RWPE2 (cell line): ENCODE measurements at places on chromosomes 2 and 18.

DNA sequence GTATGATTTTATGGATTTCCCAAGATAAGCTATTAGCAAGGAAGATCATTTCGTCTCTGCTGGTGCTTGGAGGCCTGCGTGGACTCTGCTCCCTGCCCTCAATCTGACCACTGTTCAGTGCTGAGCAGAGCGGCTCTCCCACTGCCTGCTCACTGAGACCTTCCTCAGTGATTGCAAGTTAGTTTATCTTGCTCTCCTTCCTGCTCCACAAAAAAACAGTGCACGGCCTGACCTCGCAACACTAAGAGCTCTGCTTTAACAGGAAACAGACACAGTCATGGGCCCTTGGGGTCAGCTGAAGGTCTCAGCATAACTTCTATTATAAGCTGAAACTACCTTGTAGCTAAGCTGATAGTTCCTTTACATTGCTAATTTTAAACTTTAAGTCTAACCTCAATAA lies 53.1 kb downstream of the PRELID3A start:
- H3K4me3 ChIP-seq: no peak overlapping the region
- H3K27me3 ChIP-seq: no peaks in the 10 kb centered on the region
- H3K4me1 ChIP-seq: no peaks in the 10 kb centered on the region
- DNase-seq: no peak

GRCh38 chr2:194674043-194674442 lies 983.0 kb upstream of the SLC39A10 start:
- H3K4me3 ChIP-seq: no peak overlapping the region
- H3K27me3 ChIP-seq: no peaks in the 10 kb centered on the region
- DNase-seq: no peak

GRCh38 chr2:129174143-129174542 lies 805.3 kb upstream of the RAB6C start:
- H3K4me3 ChIP-seq: no peak overlapping the region
- DNase-seq: no peak
- H3K4me1 ChIP-seq: no peaks in the 10 kb centered on the region
- no peaks in the 10 kb centered on the region for H3K27me3 ChIP-seq

DNA sequence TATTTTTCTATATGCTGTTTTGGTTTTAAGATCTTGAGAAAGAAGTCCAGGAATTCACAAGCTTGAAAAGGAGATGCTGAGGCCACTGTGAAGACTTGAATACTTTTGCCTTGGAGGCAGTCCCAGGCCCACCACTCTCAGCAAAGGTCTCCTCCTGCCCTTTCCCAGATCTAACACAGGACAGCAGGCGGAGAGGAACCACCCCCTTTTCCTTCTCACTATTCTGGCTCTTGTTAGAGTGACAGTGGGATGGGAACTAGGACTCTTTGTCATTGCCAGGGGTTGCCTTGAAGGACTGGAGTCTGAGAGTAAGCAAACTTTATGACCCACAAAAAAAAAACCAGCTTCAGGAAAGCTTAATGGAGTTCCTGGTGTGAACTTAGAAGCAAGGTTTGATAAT lies 54.7 kb downstream of the E2F6 start:
- no peak overlapping the region for H3K4me3 ChIP-seq
- H3K4me1 ChIP-seq: no peaks in the 10 kb centered on the region
- no peaks in the 10 kb centered on the region for H3K27me3 ChIP-seq
- no peak overlapping the region for H3K27ac ChIP-seq
- no peaks in the 10 kb centered on the region for H3K36me3 ChIP-seq

GRCh38 chr2:156332284-156332533 lies 312 bp downstream of the NR4A2 start:
- no peak for DNase-seq
- H3K27me3 ChIP-seq: no peaks in the 10 kb centered on the region
- H3K4me3 ChIP-seq: peak overlapping the region; percentile 75
- H3K27ac ChIP-seq: peak overlapping the region; percentile 79
- no peaks in the 10 kb centered on the region for H3K36me3 ChIP-seq

DNA sequence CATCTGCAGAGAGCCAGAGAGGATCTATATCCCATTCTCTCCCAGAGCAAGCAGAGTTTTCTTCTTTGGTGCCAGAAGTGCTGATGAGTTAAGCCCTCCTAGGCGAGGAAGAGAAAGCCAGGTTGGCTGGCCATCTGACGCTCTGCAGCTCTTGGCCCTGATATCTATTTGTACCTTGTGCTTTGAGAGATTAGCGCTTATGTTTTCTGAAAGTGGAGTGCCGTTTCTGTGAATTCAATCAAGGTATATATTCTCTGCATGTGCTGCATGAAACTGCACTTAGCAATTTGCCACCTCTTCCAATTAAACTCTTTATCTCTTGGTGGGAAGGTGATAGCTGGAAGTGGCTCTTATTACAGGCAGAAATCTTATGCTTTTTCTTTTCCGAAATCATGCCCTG lies 177.5 kb downstream of the LPIN1 start:
- no peak overlapping the region for H3K27ac ChIP-seq
- H3K4me1 ChIP-seq: no peaks in the 10 kb centered on the region
- H3K27me3 ChIP-seq: no peaks in the 10 kb centered on the region
- DNase-seq: no peak
- H3K4me3 ChIP-seq: no peak overlapping the region
- no peaks in the 10 kb centered on the region for H3K36me3 ChIP-seq

GRCh38 chr2:203870481-203870880 lies 2.9 kb downstream of the CTLA4 start:
- no peaks in the 10 kb centered on the region for H3K4me1 ChIP-seq
- peaks cover 6% of the 10 kb centered on the region for H3K27me3 ChIP-seq
- no peak overlapping the region for H3K4me3 ChIP-seq
- H3K27ac ChIP-seq: no peak overlapping the region
- H3K36me3 ChIP-seq: no peaks in the 10 kb centered on the region

- no peaks in the 10 kb centered on the region for H3K27me3 ChIP-seq
- no peak overlapping the region for H3K27ac ChIP-seq
- DNase-seq: no peak
- no peak overlapping the region for H3K4me3 ChIP-seq
- H3K36me3 ChIP-seq: 0 out of 2 replicates have a peak, but pooled peaks cover 3% of the 10 kb centered on the region
Observed at GRCh38 chr2:171878481-171878993, 15.5 kb downstream of the SLC25A12 start.

DNA sequence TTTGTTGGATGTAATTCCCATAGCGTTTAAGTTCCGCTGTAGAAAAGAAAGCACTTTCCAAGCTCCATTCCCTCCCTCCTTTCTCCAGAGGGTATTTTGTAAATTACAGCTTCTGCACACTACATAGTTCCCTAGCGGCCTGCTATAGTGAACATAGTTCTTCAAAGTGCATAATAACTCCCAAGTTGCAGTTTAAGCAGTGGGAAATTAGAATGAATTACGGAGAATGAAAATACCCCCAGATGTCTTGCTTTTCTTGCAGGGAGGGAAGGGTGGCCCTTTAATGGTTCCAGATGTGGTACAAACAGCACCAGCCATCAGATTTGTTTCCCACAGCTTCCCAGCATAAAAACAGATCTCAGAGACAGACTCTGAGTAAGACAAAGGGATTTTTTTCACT lies 893.9 kb downstream of the SUCLG1 start:
- H3K36me3 ChIP-seq: no peaks in the 10 kb centered on the region; the same call in 1 of the 2 replicates
- no peak for DNase-seq
- H3K4me1 ChIP-seq: no peaks in the 10 kb centered on the region
- no peak overlapping the region for H3K4me3 ChIP-seq
- no peaks in the 10 kb centered on the region for H3K27me3 ChIP-seq

- no peak for DNase-seq
- no peak overlapping the region for H3K4me3 ChIP-seq
- no peak overlapping the region for H3K27ac ChIP-seq
Observed at GRCh38 chr2:162017233-162017632, 56.8 kb downstream of the DPP4 start.

DNA sequence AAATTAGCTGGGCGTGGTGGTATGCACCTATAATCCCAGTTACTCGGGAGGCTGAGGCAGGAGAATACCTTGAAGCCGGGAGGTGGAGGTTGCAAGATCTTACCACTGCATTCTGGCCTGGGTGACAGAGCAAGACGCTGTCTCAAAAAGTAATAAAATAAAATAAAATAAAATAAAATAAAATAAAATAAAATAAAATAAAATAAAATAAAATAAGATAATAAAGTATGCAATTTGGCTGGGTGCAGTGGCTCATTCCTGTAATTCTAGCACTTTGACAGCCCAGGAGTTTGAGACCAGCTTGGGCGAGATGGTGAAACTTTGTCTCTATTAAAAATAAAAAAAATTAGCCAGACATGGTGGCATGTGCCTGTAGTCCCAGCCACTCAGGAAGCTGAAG lies 85.6 kb upstream of the XPO1 start:
- H3K36me3 ChIP-seq: no peaks in the 10 kb centered on the region
- no peaks in the 10 kb centered on the region for H3K27me3 ChIP-seq
- no peak overlapping the region for H3K27ac ChIP-seq
- peaks cover 2% of the 10 kb centered on the region for H3K4me1 ChIP-seq
- no peak overlapping the region for H3K4me3 ChIP-seq
- DNase-seq: no peak

DNA sequence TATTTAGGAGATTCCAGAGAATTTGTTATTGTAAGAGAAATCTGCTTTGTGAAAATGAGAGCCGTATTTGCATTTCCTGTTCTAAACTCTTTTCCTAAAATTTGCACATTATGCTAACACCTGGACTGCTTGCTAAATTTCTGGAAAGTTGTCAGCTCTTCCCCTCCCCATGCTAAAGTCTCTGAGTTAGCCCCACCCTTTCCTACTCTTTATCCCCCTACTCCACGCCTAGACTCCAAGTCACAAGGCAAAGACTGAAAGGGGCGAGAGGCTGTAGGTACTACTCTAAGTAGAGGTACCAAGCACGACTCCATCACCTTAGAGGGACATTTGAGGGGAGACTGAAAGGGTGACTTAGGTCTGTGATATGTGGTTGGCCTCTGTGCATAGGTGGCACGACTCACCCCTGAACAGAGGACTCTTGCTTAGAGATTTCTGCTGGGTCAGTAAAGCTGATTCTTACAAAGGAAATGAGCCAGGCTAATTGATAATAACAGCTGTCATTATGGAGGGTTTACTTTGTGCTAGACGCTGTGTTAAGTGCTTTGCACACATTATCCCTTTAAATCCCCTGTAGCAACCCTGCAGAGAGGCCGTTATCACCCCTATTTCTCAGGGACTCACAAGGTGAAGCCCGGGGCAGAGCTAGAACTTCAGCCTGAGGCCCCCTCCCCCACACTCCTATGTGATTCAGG lies 373.5 kb downstream of the EN1 start:
- no peaks in the 10 kb centered on the region for H3K4me1 ChIP-seq
- H3K27me3 ChIP-seq: no peaks in the 10 kb centered on the region
- H3K4me3 ChIP-seq: no peak overlapping the region
- DNase-seq: no peak

GRCh38 chr2:50712569-50712968 lies 319.4 kb downstream of the NRXN1 start:
- no peaks in the 10 kb centered on the region for H3K27me3 ChIP-seq
- H3K4me1 ChIP-seq: no peaks in the 10 kb centered on the region
- H3K4me3 ChIP-seq: no peak overlapping the region
- no peak overlapping the region for H3K27ac ChIP-seq
- DNase-seq: no peak
- H3K36me3 ChIP-seq: no peaks in the 10 kb centered on the region

DNA sequence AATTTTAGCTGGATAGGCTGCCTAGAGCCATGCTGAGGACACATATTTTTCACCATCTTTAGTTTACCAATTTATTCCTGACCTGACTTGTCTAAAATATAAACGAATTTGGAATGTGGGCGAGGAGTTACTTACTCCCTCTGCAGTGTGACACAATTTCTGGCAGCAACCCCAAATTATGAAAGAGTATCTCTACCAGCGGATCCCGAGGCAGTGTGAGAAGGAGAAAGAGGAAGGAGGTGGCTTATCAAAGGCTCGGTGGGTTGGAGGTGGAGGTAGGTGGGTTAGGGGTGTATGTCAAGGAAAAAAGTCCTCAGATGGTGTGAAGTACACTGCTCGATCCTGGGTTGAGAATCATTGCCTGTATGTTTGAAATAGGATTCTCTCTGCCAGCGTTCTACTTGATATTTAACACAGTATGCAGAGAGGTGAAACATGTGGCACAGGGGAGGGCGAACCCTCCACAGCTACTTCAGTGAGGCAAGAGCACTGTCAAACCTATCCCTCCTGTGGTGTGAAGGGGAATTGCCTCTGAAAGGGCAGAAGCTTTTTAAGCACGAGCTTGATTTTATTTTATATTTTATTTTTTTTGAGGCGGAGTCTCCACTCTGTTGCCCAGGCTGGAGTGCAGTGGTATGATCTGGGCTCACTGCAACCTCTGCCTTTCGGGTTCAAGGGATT lies 76.0 kb downstream of the RFTN2 start:
- no peaks in the 10 kb centered on the region for H3K27me3 ChIP-seq
- peaks cover 3% of the 10 kb centered on the region for H3K4me1 ChIP-seq
- no peak overlapping the region for H3K4me3 ChIP-seq
- H3K36me3 ChIP-seq: no peaks in the 10 kb centered on the region

DNA sequence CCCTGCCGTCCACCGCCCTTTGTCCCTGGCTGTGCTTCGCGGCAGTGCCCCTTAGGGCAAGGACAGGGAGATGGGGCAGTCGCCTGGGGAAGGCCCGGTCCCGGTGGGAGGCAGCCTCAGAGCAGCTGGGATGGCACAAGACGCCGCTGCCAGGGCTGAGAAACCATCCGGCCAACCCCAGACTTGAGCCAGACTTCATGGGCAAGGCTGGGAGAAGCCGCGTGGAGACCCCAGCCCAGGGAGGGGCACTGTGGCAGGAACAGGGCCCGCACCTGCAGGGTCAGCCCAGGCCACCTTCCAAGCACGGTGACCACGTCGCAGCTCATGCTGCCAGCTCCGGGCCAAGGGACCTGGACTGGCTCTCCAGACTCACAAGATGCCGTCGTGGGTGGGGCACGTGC lies 84.0 kb downstream of the NFATC1 start:
- no peak overlapping the region for H3K4me3 ChIP-seq
- H3K27me3 ChIP-seq: no peaks in the 10 kb centered on the region
- peak; percentile 60 for DNase-seq
- no peaks in the 10 kb centered on the region for H3K36me3 ChIP-seq
- H3K4me1 ChIP-seq: no peaks in the 10 kb centered on the region

DNA sequence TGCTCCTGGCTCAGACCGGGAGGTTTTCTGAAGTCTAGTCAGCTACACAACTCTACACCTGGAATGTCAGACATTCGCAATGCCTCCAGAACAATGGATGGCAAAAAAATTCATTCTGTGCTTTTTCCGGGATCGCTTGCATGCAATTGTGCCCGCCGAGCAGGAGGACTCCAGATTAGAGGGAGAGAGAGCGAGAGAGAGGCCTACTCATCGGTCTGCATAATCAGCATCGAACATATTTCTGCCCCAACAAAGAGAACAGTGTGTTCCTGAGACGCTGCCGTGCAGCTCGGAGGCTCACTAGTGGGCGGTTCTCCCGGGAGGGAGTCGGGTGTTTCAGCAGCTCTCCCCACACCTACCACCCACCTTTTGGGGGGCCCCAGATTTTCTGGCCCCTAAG lies 117.1 kb downstream of the KLHL29 start:
- H3K27me3 ChIP-seq: no peaks in the 10 kb centered on the region
- H3K27ac ChIP-seq: no peak overlapping the region
- DNase-seq: no peak
